Adrenal gland (tissue), 19 donors: ENCODE measurements at places on chromosomes 3 and 15. TPM values are rescaled to one million over a fixed set of nuclear protein-coding genes. Genes with fewer than 3 reads are reported as not detected.

Gene DNAH12
- 0.84 TPM for polyA plus RNA-seq

DNA sequence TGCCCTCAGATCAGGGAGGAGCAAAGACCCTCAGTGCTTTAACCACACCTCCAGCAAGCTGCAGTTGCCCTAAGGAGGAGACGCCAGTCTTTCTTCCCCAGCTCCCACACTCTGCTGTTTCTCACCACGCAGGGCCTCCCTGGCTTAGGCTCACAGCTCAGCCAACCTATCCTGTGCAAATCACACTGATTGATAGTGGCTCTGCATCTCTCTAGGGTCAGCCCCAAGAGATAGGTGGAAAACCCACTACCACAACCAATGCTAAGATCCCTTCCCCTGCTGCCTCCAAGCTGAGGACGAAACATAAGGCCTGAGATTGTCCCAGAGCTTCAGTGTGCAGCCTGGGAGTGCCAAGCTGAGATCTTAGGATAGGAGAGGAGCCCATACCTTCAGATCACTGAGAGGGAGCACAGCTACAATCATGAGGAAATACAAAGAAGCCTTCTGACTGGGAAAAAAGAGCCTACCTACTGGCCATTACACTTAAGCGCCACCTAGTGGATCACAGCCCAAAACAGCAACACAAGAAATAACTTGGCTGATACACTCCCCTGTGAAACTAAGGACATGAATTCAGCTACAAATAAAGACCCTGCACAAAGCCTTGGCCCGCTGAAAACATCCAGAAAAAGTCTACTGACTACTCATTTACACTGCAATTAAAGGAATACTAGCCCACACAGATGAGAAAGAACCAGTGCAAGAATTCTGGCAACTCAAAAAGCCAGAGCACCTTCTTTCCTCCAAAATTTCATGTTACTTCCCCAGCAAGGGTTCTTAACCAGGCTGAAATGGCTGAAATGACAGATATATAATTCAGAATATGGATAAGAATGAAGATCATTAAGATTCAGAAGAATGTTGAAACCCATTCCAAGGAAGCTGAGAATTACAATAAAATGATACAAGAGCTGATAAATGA, 271.5 kb upstream of the DCBLD2 start:
- H3K27me3 ChIP-seq = no peaks in the 10 kb centered on the region
- H3K36me3 ChIP-seq = no peaks in the 10 kb centered on the region
- no peak overlapping the region for H3K4me3 ChIP-seq
- H3K4me1 ChIP-seq = no peaks in the 10 kb centered on the region
- peak; percentile 64 for DNase-seq

GRCh38 chr3:99960941-99961340, 143.3 kb downstream of the CMSS1 start:
- no peaks in the 10 kb centered on the region for H3K36me3 ChIP-seq
- peak overlapping the region; percentile 16 for H3K4me3 ChIP-seq
- H3K27ac ChIP-seq = no peak overlapping the region

- H3K27ac ChIP-seq = no peak overlapping the region
- no peak for DNase-seq
- H3K4me3 ChIP-seq = no peak overlapping the region
- H3K36me3 ChIP-seq = no peaks in the 10 kb centered on the region
- no peaks in the 10 kb centered on the region for H3K27me3 ChIP-seq
Measured at GRCh38 chr3:70738291-70738681, 425.8 kb upstream of the MDFIC2 start.

- no peaks in the 10 kb centered on the region for H3K36me3 ChIP-seq
- no peaks in the 10 kb centered on the region for H3K27me3 ChIP-seq
- no peak for DNase-seq
Measured at GRCh38 chr15:71746719-71747118, 63.6 kb upstream of the NR2E3 start.
